ENCODE measurements at places on chromosomes 2 and 18. TPM values are rescaled to one million over a fixed set of nuclear protein-coding genes. Genes with fewer than 3 reads are reported as not detected.
A peak's percentile ranks its signal among the peaks of the same experiment; 100 is the strongest.

DNA sequence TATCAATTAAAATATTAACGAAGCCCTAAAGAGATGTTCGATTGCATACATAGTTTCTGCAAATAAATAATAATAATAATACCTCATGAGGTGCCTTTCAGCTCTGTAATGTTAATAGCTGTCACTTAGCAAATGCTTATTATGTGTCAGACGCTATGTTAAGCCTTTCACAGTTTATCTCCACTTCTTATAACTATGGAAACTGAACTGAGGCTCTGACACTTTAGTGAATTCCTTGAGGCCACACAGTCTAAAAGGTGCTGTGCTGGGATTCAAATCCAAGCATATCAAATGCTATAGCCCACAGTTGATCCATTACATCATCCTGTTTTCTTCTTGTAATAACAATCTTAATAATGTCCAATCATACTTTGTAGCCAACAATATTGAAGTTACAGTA, 1571.5 kb upstream of the NXPH2 start:
- no peaks in the 10 kb centered on the region for H3K4me1 ChIP-seq
- H3K27ac ChIP-seq, result no peak overlapping the region
- DNase-seq, result no peak
- no peak overlapping the region for H3K4me3 ChIP-seq
- H3K27me3 ChIP-seq, result no peaks in the 10 kb centered on the region

DNA sequence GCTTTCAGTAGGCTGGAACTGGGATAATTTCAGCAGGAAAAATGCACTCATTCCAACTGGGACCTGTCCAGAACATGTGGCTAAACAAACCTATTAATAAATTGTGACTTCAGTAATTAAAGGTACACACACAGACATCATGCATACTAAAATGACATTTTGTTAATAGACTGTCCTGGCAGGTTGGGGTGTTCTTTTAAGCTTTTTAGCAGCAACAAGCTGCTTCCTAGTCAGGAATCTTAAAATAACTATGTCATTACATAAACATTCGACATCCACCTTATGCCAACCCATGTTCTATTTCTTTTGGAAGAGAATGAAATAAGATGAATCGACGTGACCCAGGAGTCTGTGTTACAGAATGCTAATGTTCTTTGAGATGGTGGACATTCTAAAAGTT, 435.7 kb downstream of the TXNL1 start:
- no peaks in the 10 kb centered on the region for H3K27me3 ChIP-seq
- no peaks in the 10 kb centered on the region for H3K36me3 ChIP-seq
- H3K4me1 ChIP-seq, result no peaks in the 10 kb centered on the region
- no peak overlapping the region for H3K4me3 ChIP-seq

GRCh38 chr2:2269989-2270562, 61.0 kb downstream of the MYT1L start:
- no peaks in the 10 kb centered on the region for H3K27me3 ChIP-seq
- no peak overlapping the region for H3K4me3 ChIP-seq
- no peaks in the 10 kb centered on the region for H3K36me3 ChIP-seq

- H3K4me3 ChIP-seq, result no peak overlapping the region
- peaks cover 8% of the 10 kb centered on the region for H3K36me3 ChIP-seq
- H3K27ac ChIP-seq, result peak overlapping the region; percentile 51
These were observed 55.2 kb downstream of the UNC50 start for GRCh38 chr2:98663511-98664090.

The LINC00305 gene
- not detected for total RNA-seq

- H3K36me3 ChIP-seq, result no peaks in the 10 kb centered on the region
- H3K27ac ChIP-seq, result no peak overlapping the region
- DNase-seq, result no peak
- H3K4me1 ChIP-seq, result no peaks in the 10 kb centered on the region
These were observed 116.6 kb downstream of the LIPG start for GRCh38 chr18:49678440-49678839.

DNA sequence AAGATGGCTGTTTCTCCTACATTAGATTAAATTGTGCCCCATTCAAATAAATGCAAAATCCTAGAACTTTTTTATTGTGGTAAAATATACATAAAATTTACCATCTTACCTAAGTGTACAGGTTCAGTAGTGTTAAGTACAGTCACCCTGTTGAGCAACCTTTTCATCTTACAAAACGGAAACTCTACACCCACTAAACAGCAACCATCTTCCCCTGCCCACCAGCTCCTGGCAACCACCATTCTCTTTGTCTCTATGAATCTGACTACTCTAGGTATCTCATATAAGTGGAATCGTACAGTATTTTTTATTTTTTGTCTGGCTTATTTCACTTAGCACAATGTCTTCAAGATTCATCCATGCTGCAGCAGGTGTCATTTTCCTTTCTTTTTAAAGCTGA, 53.0 kb downstream of the ASXL2 start:
- H3K36me3 ChIP-seq, result no peaks in the 10 kb centered on the region
- DNase-seq, result no peak
- H3K4me3 ChIP-seq, result no peak overlapping the region
- peaks cover 14% of the 10 kb centered on the region for H3K4me1 ChIP-seq
- no peaks in the 10 kb centered on the region for H3K27me3 ChIP-seq

- H3K4me3 ChIP-seq, result no peak overlapping the region
- H3K27ac ChIP-seq, result no peak overlapping the region
- H3K36me3 ChIP-seq, result no peaks in the 10 kb centered on the region
- no peaks in the 10 kb centered on the region for H3K27me3 ChIP-seq
- H3K4me1 ChIP-seq, result peaks cover 7% of the 10 kb centered on the region
These were observed 29.5 kb downstream of the PAX8 start for GRCh38 chr2:113248997-113249770.

- no peak overlapping the region for H3K4me3 ChIP-seq
- no peaks in the 10 kb centered on the region for H3K27me3 ChIP-seq
- no peak overlapping the region for H3K27ac ChIP-seq
- H3K4me1 ChIP-seq, result no peaks in the 10 kb centered on the region
These were observed 61.1 kb downstream of the ANTXR1 start for GRCh38 chr2:69073928-69074570.

GRCh38 chr18:79898952-79899608, 52.4 kb downstream of the SLC66A2 start:
- no peaks in the 10 kb centered on the region for H3K27me3 ChIP-seq
- H3K4me1 ChIP-seq, result no peaks in the 10 kb centered on the region
- H3K27ac ChIP-seq, result no peak overlapping the region
- peaks cover 18% of the 10 kb centered on the region for H3K36me3 ChIP-seq

- H3K4me1 ChIP-seq, result peaks cover 38% of the 10 kb centered on the region
- H3K27ac ChIP-seq, result no peak overlapping the region
- no peaks in the 10 kb centered on the region for H3K27me3 ChIP-seq
- H3K4me3 ChIP-seq, result peak overlapping the region; percentile 90
These were observed 1.3 kb downstream of the PRPF40A start for GRCh38 chr2:152715854-152716428.

GRCh38 chr18:23619388-23619881, 33.1 kb upstream of the NPC1 start:
- peaks cover 17% of the 10 kb centered on the region for H3K27me3 ChIP-seq
- H3K4me3 ChIP-seq, result peak overlapping the region; percentile 55
- peak; percentile 53 for DNase-seq

DNA sequence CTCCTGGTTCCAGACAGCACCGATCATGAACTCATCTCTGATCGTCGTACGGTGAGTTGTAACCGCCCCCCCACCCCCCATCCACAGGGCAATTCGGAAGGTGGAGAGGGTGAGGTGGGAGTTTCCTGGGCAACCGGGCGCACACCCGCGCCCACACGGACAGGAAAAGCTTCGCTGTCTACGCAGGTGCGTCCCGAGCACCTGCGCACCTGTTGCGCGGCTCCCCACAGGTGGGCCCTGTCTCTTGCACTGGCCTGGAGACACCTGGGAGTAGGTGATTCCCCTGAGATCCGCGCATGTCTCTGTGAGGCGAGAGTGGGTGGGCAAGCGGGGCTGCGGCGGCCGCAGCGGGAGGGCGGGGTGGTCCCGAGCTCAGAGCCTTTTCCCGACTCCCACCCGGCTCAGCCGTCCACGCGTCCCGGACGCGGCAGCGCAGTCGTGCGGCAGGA, 459 bp upstream of the ATP6V1C2 start:
- peak; percentile 47 for DNase-seq
- peaks cover 59% of the 10 kb centered on the region for H3K27me3 ChIP-seq
- no peaks in the 10 kb centered on the region for H3K36me3 ChIP-seq
- peak overlapping the region; percentile 53 for H3K4me3 ChIP-seq

DNA sequence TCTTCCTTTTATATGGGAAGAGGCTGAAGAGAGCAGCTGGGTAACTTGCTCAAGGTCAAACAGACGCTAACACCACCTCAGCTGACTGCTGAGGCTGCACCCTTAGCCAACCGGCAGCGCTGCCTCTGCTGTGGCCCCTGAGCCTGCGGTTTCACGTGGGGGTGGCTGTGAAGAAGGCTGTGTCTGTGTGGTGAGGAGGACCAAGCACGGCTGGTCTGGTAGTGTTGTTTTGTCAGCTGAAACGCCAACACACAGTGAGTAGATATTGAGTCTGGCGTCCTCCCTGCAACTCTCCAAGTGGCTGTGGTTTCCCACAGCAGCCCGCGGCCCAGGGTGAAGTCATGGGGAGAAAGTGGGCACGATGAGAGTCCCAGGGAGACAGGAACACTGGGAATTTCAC, 69.6 kb downstream of the THNSL2 start:
- no peaks in the 10 kb centered on the region for H3K36me3 ChIP-seq
- no peak overlapping the region for H3K4me3 ChIP-seq
- H3K27me3 ChIP-seq, result no peaks in the 10 kb centered on the region
- DNase-seq, result no peak

DNA sequence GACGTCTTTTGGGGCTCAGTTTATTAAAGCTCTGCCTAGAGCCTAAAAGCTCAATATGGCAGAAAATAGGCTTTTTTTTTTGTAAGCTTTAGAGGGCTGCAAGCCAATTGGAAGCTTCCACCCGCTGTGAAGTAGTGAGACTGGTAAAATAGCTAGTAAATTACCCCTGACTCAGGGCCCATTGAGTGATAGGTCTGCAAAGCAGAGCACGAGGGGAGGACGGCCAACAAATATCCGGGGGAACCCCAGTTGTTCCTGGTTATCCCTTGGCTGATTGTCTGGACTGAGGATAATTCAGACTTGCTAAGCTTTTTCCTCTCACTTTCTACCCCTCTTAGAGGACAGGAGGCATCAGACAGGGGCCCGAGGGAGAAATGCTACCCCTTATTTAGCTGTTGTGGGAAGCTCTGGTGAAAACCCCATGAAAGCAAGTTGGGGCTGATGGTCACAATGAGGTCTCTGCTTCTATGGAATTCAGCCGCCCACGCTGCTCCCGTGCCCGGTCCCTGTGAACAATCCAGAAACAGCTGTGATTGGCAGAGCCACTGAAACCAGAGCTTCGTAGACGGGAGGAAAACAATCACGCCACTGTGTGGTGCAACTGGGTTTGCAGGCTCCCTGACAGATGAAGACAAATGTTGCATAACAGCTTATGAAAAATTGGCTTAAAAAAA, 141.9 kb upstream of the LGALSL start:
- no peak overlapping the region for H3K27ac ChIP-seq
- H3K4me3 ChIP-seq, result peak overlapping the region; percentile 24
- peaks cover 19% of the 10 kb centered on the region for H3K4me1 ChIP-seq

DNA sequence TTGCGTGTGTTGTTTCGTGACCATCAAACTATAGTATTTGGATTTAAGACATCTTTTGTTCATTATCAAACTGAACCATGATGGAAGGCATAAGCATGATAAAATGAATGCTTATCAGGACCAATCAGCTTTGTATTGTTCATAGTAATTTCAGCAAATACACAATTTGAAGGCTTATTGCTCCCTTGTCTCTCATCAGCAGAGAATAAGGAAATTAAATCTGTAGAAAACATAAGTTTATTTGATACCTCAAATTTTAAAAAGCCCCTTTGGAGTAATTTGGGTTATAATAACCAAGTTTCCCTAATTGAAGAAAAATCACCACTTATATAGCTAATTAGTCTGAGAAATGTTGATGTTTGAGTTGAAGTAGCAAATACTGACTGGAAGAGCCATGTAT, 705.7 kb downstream of the NUP35 start:
- H3K4me3 ChIP-seq, result no peak overlapping the region
- H3K4me1 ChIP-seq, result no peaks in the 10 kb centered on the region
- H3K27ac ChIP-seq, result no peak overlapping the region
- H3K36me3 ChIP-seq, result no peaks in the 10 kb centered on the region
- no peaks in the 10 kb centered on the region for H3K27me3 ChIP-seq
- no peak for DNase-seq

The TRIM43B gene
- not detected for total RNA-seq

DNA sequence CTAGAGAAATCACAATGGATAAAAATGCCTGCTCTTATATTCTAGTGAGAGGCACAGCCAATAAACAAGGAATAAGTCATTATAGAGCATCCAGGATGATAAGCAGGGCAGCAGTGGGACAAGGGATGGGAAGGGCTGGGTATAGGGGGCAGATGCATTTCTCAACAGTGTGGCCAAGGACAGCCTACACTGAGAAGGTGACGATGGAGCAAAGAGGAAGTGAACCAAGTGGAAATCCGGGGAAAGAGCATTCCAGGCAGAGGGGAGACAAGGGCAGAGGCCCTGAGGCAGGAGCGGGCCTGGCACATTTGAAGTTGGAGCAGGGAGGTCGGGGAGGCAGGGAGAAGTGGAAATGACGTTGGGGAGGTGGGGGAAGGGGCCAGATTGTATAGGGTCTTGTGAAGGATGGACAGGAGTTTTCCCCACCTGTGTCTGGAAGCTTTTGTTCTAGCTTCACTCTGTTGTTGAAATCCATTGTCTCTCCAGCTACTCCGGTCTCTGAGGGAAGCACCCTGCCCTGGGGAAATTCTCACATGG, 17.6 kb downstream of the TMEM177 start:
- no peaks in the 10 kb centered on the region for H3K27me3 ChIP-seq
- H3K4me3 ChIP-seq, result no peak overlapping the region
- DNase-seq, result no peak
- no peak overlapping the region for H3K27ac ChIP-seq
- H3K4me1 ChIP-seq, result peaks cover 16% of the 10 kb centered on the region

- H3K36me3 ChIP-seq, result no peaks in the 10 kb centered on the region
- DNase-seq, result no peak
- no peak overlapping the region for H3K27ac ChIP-seq
- H3K4me3 ChIP-seq, result no peak overlapping the region
- H3K27me3 ChIP-seq, result no peaks in the 10 kb centered on the region
- H3K4me1 ChIP-seq, result peaks cover 2% of the 10 kb centered on the region
These were observed 14.7 kb upstream of the PUM2 start for GRCh38 chr2:20365249-20365817.

- H3K27me3 ChIP-seq, result no peaks in the 10 kb centered on the region
- no peaks in the 10 kb centered on the region for H3K36me3 ChIP-seq
- H3K4me1 ChIP-seq, result no peaks in the 10 kb centered on the region
- no peak overlapping the region for H3K27ac ChIP-seq
- no peak overlapping the region for H3K4me3 ChIP-seq
These were observed 124.2 kb downstream of the CBLN2 start for GRCh38 chr18:72419914-72420313.

DNA sequence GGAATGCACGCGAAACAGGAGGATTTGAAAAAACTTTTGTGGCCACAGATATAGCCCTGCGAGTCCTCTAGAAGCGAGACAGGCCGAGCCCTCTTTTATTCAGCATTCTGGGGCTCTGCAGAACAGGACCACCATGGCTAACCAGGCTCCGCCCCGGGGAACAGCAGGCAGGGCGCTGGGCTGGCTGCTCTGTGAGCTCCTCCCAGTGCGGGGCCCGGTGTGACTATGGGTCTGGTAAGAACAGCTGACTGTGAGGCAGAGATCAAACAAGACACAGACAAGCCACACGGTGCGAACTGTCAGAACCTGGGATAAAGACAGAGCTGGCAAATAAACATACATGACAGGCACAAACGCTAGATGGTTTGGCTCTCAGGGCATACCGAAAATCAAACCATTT, 15.5 kb downstream of the PXDN start:
- H3K4me3 ChIP-seq, result peak overlapping the region; percentile 22
- peak overlapping the region; percentile 66 for H3K27ac ChIP-seq

- no peaks in the 10 kb centered on the region for H3K36me3 ChIP-seq
- no peak overlapping the region for H3K27ac ChIP-seq
- H3K27me3 ChIP-seq, result no peaks in the 10 kb centered on the region
These were observed 82.3 kb downstream of the CCDC138 start for GRCh38 chr2:108868911-108869310.

- H3K4me3 ChIP-seq, result no peak overlapping the region
- H3K27ac ChIP-seq, result no peak overlapping the region
- no peak for DNase-seq
These were observed 59.9 kb downstream of the EML6 start for GRCh38 chr2:54783349-54783748.

The SLC11A1 gene
- total RNA-seq, result 419 TPM
